ENCODE measurements at places on chromosomes 2 and 18.

- no peak for DNase-seq
Measured at GRCh38 chr18:49972535-49972934, 159.2 kb upstream of the ACAA2 start.

DNA sequence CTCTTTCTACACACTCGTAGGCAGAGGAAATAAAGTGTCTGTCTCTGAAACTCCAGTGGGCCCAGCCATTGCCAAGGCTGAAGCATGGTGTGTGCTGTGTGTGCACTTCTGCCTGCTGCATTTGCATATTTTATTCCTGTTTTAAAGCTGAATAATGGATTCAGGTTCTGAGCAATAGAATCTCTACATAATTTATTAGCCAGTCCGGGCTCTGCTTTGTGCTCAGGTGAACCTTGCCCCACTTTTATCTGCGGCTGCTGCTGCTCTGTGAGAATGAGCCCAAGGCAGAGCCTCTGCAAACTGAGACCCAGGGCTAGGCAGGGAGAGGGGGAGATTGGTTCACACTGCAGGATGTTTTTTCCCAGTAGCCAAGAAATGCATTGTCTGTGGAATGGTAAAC lies 64.6 kb upstream of the SH3BP4 start:
- DNase-seq: no peak

- DNase-seq: no peak
Measured at GRCh38 chr18:34857320-34857719, 147.2 kb downstream of the DTNA start.

- DNase-seq: no peak
Measured at GRCh38 chr2:120606931-120607330, 128.7 kb upstream of the GLI2 start.

DNA sequence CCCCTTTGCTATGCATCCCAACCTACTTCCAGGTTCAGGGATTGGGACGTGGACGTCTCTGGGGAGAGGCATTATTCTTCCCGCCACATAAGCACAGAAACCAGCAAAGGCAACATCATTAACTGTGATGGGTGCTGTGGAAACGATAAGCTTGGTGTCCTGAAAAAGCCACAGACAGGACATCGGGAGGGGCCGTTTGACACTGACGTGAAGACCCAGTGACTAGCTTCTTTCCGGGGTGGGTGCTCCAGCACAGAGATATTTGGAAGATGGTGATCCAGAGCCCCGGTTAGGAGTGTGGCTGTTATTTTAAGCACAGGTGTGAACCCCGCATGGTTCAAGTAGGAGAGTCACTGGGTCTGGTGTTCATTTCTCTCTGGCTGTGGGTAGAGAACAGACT lies 163.8 kb upstream of the HDAC4 start:
- no peak for DNase-seq

GRCh38 chr2:232927032-232927792 lies 57.1 kb downstream of the SNORC start:
- DNase-seq: no peak

DNA sequence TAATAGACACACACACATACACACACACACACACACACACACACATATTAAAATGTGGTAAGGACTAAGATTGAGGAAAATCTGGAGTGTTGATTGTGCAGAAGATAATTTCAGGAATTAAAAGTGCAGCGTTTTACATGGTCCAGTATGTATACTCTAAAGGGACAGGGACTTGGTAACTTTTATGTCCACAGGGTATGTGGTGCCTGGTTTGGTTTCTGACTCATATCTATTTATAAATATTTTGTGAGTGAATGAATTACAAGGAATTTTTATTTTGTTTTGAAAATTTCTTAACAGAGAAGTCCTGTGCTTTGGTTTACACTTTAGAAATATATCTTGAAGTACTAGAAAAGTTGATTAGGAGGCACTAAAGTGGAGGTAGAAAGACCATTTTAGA lies 287.7 kb upstream of the NXPH2 start:
- DNase-seq: no peak

DNA sequence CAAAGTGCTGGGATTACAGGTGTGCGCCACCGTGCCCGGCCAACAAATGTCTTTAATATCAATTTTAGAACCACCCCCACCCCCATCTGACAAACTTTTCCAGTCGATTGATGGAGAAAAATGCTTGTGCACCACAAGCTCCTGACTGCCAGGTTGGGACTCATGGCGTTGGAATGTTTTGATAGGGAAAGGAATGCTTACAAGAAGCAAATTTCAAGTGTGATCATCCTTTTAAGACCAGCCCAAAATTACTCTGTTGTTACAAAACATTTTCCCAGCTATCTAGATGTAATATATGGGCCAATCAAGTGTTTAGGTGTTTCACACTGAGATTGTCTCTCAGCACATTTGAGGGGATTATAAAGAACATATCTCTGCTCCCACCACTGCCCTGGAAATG lies 45.2 kb downstream of the UBXN4 start:
- peak; percentile 72 for DNase-seq

DNA sequence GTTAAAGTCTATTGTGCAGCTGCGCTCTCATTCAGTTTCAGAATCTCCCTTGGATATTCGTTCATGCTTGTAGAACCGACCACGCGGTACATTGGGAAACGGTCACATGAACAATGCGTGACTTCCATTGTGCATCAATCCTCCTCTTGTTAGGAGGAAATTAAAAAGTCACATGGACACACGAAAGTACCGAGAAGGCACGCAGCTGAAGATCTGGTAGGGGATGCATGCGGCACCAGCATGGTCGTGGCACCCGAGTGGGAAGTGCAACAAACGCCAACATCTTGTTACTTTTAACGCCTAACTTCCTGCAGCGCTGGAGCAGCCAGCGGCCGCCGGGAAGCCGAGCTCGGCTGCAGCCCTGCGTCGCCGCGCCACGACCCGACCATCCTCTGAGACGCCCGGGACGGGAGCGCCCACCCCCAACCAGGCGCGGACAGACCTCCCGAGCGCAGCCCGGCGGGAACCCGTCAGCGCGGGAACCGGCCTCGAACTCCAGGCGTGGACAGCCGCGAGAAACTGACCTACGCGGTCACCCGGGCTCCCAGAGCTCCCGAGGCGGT lies 412 bp downstream of the OSBPL1A start:
- peak; percentile 49 for DNase-seq

- no peak for DNase-seq
Measured at GRCh38 chr2:904246-905024, 46.2 kb upstream of the SNTG2 start.

- DNase-seq: no peak
Measured at GRCh38 chr2:237786936-237787335, 11.6 kb upstream of the RBM44 start.

GRCh38 chr18:54280220-54280569 lies 10.9 kb downstream of the POLI start:
- DNase-seq: no peak

- DNase-seq: no peak
Measured at GRCh38 chr2:102061286-102061699, 69.5 kb downstream of the IL1R2 start.

- DNase-seq: no peak
Measured at GRCh38 chr2:16169381-16169960, 229.1 kb downstream of the MYCN start.

DNA sequence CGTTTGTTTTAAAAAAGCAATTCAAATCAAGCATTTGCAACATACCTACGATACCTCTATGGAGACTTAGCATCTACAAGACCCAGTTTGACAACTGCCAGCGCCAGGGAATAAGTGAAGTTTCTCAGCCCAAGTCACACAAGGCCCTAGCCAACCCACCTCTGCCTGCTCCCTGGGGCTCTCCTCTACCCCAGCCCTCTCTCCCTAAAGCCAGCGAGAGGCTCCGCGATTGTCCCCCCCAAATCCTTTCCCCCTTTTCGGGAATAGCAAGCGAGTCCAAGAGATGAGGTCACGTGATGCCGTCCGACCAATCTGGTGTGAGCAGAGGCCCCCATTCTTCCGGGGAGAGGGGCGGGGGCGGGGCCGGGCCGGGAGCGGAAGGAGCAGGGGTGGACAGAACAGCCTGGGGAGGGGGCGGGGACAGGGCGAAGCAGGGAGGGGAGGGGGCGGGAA lies 102.2 kb upstream of the RAB6C start:
- peak; percentile 57 for DNase-seq

GRCh38 chr2:147394179-147394790 lies 450.5 kb upstream of the ACVR2A start:
- no peak for DNase-seq

- no peak for DNase-seq
Measured at GRCh38 chr2:128252501-128252900, 66.2 kb downstream of the HS6ST1 start.

DNA sequence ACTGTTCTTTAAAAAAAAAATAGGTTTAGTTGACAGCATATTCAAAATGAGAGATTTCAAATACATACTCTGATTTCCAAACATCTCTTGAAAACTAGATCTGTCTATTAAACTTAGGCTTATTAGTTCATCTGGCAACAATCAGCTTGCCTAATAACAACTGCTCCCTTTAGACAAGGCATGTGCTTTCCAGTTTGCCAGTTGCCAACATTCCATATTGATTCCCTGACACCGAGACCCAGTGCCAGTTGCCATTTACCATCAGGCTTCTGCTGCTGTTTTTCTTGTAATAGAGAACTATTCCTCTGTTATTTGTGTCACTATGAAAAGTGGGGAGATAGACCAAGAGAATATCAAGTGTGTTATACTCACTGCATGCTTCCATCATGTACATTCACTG lies 256.0 kb downstream of the C1D start:
- no peak for DNase-seq

GRCh38 chr2:23134726-23135125 lies 250.3 kb upstream of the KLHL29 start:
- DNase-seq: no peak

- DNase-seq: no peak
Measured at GRCh38 chr2:138997346-138997745, 217.2 kb upstream of the NXPH2 start.
